Germinal center (tissue), 1 donor: ENCODE measurements at places on chromosomes 5 and 9.

DNA sequence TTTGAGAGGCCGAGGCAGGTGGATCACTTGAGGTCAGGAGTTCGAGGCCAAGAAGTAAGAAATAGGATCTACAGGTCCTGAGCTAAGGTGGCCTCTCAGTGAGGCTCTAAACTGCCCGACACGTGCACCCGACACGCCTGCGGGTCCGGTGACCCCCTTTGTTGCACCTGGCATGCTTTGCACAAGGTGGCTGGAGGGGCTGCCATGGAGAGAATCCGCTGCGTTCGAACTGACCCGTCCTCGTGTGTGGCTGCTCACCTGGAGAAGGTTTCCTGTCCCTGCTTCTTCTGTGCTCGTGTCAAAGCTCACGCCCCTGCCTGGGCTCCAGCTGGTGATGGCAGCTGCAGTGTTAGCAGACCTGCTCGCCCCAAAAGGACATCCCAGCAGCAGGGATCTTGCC lies 5.7 kb upstream of the OLFM1 start:
- DNase-seq: no peak

DNA sequence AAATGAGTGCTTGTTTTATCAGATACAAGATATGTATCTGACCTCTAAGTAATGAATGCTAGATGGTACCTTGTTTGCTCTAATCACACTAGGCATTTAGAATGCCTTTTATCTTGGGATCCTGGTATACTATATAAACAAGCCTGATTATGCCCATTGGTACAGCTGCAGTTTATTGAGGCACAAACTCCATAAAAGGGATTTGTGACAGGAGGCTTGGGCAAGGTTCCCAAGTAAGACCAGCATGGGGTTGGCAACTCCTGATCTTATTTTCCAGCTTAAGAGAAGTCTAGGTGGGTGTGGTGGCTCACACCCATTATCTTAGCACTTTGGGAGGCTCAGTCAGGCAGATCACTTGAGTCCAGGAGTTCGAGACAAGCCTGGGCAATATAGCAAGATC lies 93.9 kb upstream of the DMRT1 start:
- DNase-seq: no peak

GRCh38 chr9:93698140-93698908 lies 121.9 kb downstream of the PHF2 start:
- DNase-seq: no peak

DNA sequence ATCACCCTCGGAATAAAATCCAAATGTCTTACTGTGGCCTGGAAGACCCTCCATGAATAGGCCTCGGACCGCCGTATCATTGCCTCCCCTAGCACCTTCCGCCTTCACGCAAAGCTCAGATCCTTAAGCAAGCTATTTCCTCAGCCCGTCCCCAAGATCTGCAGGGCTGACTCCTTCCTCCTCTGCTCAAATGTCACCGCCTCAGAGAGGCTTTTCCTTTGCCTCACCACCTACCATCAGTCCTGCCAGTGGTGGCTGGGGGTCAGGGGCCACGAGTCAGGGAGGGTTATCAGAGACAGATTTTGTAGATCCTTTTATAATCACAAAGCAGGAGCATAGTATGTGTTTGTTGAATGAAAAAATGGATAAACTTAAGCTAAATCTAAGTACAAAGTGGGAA lies 74.4 kb upstream of the KIF2A start:
- DNase-seq: no peak

GRCh38 chr5:175752826-175753535 lies 95.1 kb downstream of the HRH2 start:
- DNase-seq: no peak

DNA sequence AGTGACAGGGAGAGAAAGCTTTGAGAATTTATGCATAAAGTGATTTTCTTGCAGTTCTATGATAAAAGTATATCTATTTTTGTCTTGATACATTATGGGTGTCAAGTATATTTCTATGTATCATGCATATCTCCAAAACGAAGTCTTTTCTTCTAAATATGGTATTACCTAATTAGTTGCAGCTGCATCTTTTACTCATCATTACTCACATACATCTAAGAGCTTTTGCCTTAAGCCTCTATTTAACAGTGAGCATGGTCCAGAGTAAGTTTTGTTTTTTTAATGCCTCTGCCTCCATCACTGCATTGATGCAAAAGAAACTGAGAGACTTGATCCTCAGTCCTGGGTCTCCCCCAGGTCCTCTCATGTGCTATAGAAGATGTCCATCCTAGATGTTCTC lies 40.0 kb upstream of the SMC5 start:
- DNase-seq: no peak

DNA sequence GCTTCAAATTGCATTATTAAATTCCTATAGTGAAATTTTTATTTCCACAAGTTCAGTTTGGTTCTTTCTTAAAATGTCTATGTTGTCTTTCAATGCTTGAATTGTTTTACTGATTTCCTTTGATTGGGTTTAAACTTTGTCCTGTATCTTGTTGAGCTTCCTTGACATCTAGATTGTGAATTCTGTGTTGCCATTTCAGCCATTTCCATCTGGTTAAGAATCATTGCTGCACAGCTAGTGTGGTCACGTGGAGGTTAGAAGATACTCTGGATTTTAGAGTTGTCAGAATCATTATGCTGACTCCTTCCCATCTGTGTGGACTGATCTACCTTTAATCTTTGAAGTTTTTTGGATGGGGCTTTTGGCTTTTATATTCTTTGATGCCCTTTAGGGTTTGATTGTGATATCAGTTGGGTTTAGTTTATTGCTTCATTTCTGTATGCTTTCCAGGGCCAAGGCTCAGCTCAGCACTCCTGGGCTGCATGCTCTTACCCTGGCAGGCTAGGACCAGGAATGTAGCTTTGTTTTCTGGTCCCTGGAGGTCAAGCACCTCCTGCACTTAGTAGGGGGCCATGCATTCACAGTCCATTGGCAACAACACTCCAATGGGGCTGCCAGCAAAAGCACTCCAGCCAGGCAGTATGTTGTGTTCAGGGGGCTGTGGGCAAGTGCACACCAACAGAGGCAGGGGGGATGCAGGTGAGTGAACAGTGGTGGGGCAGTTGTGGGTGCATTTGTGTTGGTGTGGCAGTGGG lies 141.4 kb downstream of the PRR16 start:
- DNase-seq: no peak

DNA sequence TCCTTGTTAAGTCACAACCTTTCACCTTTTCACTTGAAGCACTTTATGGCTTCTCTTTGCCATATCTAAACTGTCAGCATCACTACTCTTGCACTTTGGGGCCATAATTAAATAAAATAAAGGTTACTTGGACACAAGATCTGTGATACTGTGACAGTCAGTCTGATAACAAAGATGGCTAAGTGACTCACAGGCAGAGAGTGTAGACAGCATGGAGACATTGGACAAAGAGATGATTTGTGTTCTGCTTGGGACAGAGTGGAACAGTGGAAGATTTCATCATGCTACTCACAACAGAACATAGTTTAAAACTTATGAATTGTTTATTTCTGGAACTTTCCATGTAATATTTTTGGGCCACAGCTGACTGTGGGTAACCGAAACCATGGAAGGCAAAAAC lies 81.7 kb upstream of the SMC5 start:
- DNase-seq: no peak

DNA sequence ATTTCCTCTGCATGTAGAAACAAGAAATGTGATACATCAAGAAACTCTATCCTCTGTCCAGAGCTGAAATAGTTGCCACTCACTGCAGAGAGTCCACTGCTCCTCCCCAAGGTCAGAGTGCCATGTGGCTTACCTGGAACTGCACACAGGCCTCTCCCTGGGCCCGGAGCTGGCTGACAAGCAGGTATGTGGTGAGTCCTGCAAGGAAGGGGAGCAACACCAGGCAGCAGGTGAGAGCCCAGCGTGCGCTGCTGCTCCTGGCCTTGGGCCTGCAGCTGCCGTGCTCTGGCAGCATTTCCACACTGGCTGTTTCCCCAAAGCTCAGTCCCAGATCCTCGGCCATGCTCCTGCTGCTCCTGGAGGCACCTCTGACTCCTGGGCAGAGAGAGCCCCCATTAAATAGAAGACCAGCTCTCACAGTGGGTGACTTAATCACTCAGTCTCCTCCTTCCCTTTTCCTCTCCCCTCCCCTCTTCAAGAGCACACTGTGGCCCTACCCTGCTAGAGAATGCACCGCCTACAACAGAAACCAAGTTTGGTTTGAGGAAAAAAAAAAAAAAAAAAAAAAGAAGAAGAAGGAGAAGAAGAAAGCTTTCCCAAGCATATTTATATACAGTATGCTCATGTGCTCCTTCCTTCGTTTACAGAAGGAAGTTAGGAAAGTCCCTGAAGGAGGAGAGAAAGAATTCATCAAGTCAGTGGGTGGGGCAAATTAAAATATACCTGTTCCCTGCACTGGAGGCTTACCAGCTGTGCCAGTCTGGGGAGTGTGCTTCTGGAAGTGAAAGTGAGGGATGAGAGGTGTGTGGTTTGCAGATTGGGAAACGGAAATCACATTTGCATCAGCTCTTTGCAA lies at the start of gene TNFSF15:
TNFSF15 (minus strand) TSS at position 370 of the 856 bp plus-strand sequence; CDS start at position 343, 27 bp downstream.
- DNase-seq: peak; percentile 63

- DNase-seq: no peak
Measured at GRCh38 chr9:14170392-14170931, 143.5 kb downstream of the NFIB start.

DNA sequence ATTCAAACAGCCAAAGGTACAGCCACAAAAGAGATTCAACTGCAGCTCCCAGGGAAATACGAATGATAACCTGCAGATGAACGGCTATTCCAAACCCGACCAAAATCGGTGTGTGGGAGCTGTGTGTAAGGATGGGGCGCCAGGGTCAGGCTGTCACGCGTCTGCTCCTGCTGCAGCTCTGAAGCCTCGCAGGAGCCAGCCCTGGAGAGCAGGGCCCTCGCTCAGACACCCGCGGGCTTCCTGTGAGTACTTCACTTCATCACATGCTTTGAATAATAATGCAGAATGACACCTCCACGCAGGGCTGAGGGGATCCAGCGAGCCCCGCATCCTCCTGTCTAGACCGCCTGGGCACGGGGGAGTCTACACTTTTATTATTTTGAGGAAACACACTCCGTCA lies 307.5 kb upstream of the IRX2 start:
- DNase-seq: no peak

DNA sequence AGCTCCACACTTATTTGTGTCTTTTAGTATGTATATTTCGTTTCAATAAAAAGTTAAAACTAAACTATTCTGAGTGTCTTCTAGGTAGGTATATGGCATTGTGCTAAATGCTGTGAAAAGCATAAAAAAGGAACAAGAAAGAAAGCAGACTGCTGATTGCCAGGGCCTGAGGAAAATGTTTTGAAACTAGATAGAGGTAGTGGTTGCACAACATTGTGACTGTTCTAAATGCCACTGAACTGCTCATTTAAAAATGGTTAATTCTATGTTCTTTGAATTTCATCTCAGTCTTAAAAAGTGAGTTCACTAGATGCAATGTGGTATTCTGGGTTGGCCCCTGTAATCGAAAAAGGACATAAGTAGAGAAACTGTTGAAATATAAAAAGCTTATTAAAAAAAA lies 2.6 kb upstream of the ALAD start:
- DNase-seq: no peak

- DNase-seq: no peak
Measured at GRCh38 chr5:86688406-86688805, 70.7 kb downstream of the COX7C start.

DNA sequence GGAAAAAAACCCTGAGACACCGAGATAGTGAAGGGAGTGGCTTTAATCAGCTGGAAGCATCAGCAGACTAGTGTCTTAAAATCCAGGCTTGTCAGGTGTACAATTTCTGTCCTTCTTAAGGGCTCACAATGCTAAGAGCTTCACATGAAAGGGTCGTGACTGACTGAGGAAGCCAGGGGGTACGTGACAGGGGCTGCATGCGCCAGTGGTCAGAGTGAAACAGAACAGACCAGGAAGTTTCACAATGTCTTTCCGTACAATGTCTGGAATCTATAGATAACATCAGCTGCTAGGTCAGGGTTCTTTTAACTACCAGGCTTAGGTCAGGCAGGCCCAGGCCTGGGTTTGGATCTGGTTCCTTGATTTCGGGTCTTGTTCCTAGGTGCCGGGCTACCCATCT lies 253.0 kb downstream of the CDH10 start:
- no peak for DNase-seq

DNA sequence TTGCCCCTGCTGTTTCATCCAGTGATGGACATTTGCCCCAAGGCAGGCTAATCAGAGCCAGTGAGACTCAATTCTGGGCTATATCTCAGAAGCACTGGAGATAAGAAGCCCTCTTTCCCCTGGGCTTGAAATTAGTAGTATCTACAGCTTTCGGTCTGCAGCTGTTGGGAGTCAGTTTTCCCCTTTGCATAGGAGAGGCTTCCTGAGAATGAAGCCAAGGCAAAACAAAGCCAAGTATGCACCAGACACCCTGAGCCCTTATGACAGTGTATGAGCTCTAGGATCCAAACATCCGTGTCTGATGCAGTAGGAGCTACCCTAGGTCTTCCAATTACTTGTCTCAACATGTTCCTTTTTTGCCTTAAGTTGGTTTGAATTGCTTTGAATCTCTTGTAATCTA lies 79.2 kb upstream of the PANK3 start:
- DNase-seq: no peak

DNA sequence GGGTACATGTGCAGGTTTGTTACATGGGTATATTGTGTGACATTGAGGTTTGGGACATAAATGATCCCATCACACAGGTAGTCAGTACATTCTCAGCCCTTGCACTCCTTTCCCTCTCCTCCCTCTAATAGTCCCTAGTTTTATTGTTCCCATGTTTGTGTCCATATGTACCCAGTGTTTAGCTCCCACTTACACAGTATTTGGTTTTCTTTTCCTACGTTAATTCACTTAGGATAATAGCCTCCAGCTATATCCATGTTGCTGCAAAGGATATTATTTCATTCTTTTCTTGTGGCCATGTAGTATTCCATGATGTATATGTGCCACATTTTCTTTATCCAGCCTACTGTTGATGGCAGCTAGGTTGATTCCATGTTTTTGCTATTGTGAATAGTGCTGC lies 27.4 kb downstream of the CNOT6 start:
- no peak for DNase-seq

DNA sequence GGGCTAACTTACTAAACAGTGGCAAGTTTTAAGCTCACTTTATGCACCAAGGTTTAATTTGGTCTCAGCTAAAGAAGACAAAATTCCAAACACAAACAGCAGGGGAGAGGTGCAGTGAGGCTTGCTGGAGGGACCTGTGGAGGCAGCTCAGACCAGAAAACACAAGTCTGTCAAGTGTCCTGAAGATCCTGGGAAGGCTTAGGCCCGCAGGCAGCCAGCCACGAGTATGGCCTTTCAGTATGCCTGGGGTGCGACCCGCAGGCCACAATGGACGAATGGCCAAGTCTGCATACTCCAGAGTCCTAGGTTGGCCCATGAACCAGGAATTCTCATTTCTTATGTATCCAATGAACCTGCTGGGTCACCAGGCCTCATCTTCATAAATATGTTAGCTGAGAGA lies 9.3 kb downstream of the CCNI2 start:
- no peak for DNase-seq
